Tibial nerve (tissue), 4 donors: ENCODE measurements at places on chromosomes 6 and 20. TPM values are rescaled to one million over a fixed set of nuclear protein-coding genes. Genes with fewer than 3 reads are reported as not detected.

DNA sequence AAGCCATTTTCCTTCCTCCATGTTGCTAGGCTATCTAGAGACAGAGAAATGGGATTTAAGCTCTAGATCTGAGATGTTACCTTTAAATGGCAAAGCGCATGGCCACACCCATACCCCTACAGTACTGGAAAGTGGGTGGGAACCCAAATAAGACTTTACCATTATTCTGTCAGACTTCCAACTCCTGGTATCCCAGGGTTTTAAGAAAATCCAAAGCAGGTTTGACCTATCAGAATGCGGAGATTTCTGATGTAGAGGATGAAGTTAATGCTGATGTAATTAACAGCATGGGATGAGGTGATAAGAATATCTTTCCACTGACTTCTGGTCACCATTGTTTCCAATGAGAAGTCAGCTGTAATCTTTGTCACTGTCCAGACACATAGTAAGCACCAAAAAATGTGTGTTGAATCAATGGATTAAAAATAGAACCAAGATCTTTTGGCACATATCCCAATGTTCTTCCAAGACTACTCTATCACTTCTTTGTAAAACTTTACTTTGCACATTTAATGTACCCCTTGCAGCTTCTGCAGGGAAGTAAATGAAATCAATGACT, 140.8 kb upstream of the INSM1 start:
- no peaks in the 10 kb centered on the region for H3K27me3 ChIP-seq
- H3K27ac ChIP-seq, result no peak overlapping the region
- no peaks in the 10 kb centered on the region for H3K36me3 ChIP-seq
- no peak for DNase-seq
- H3K4me3 ChIP-seq, result no peak overlapping the region

DNA sequence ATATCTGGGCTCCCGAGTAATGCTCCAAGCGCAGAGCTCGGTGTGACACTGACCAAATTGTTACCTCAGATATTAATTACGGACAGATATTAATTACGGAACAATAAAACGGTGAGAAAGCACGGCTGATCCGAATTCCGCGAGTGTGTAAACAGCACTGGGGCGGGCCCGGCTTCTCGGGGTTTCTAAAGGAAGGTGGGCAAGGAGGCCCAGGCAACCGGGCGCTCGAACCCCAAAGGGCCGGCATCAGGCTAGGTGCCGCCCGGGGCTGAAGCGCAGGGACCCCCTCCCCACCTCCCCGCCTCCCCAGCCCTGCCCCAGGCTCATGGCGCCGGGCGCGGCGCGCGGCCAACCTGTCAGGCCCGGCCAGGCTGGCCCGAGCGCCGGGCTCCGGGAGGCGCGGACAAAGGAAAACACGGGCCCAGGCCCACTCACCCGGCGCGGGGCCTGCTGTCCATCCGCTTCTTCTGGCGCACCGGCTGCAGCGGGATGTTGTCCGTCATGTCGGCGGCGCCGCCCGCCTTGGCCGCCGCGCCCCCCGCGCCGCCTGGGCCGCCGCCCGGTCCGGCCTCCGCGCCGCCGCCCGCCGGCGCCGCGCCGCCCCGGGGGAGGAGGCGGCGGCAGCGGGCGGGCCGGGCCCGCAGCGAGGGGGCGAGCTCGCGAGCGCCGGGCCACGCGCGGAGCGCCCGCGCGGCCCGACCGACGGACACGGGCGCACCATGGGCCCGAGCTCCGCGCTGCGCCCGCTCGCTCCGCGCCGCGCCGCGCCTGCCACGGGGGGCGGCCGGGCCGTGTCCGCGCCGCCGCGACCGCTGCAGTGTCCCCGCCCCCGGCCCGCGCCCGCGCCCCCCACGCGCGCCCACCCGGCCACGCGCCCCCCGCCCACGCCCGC, at the start of gene ATP9A:
Gene ATP9A (minus strand): TSS at position 524 of the 892 bp plus-strand sequence. CDS start 21 bp downstream, at position 503.
- H3K4me1 ChIP-seq, result no peaks in the 10 kb centered on the region
- peak within 1 kb of the TSS; percentile 46 for H3K27ac ChIP-seq
- H3K36me3 ChIP-seq, result no peaks in the 10 kb centered on the region
- peak within 1 kb of the TSS; percentile 55 for H3K4me3 ChIP-seq
- DNase-seq, result no peak
- H3K27me3 ChIP-seq, result peaks cover 12% of the 10 kb centered on the region

Gene ZNF391
- 3.3 TPM for total RNA-seq

- no peak overlapping the region for H3K27ac ChIP-seq
- no peaks in the 10 kb centered on the region for H3K36me3 ChIP-seq
- no peaks in the 10 kb centered on the region for H3K27me3 ChIP-seq
- H3K4me3 ChIP-seq, result no peak overlapping the region
Observed at GRCh38 chr20:54570561-54570960, 95.2 kb downstream of the DOK5 start.

GRCh38 chr6:32369660-32370059, 2.0 kb downstream of the TSBP1 start:
- H3K4me1 ChIP-seq, result no peaks in the 10 kb centered on the region
- no peaks in the 10 kb centered on the region for H3K36me3 ChIP-seq
- no peak overlapping the region for H3K27ac ChIP-seq
- H3K4me3 ChIP-seq, result no peak overlapping the region
- no peaks in the 10 kb centered on the region for H3K27me3 ChIP-seq
- no peak for DNase-seq

- H3K27ac ChIP-seq, result no peak overlapping the region
- H3K27me3 ChIP-seq, result no peaks in the 10 kb centered on the region
- DNase-seq, result no peak
- no peak overlapping the region for H3K4me3 ChIP-seq
Observed at GRCh38 chr6:89934685-89935366, 40.6 kb downstream of the GJA10 start.

DNA sequence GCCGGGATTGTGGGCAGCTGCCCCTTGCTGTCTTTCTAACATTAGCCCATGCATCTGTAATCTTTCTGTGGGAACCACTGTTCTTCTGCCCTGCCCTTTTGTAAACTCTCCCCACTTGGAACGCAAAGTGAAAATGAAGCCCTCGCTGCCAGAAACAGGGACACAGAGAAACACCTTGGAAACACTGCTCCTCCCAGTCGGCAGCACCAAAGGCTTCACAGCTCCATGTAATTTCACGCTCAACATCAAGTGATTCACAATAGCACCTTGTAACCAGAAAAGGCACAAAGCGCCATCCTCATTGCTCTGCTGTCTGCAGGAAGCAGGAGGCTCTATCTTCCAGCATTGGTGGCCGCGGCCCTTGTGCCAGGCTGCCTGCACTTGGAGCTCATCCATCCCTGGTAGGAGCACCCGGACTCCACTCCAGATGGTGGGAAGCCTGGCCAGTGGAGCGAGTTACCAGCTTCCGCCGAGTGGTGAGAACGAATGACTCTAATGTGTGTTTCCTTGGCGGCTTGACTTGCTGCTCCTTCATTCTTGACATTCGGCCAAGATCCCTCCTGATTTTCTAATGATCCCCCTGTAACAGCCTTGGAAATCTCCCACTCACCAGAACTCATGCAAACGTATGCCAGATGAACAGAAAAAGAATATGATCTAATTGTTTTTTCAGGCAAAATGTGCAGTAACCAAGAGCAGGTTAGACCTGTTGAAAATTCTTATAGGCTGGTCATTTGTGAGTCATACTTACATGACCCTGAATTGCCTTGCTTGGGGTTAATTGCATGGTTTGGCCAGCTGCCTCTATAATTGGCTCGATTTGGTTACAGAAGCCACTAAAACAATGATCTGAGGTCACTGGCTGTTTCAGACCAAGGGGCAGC, 169.1 kb upstream of the CDYL start:
- DNase-seq, result no peak
- no peak overlapping the region for H3K27ac ChIP-seq
- peaks cover 18% of the 10 kb centered on the region for H3K4me1 ChIP-seq
- no peaks in the 10 kb centered on the region for H3K27me3 ChIP-seq

- H3K4me3 ChIP-seq, result no peak overlapping the region
- no peaks in the 10 kb centered on the region for H3K27me3 ChIP-seq
Observed at GRCh38 chr6:106069478-106069877, 16.7 kb upstream of the PRDM1 start.

DNA sequence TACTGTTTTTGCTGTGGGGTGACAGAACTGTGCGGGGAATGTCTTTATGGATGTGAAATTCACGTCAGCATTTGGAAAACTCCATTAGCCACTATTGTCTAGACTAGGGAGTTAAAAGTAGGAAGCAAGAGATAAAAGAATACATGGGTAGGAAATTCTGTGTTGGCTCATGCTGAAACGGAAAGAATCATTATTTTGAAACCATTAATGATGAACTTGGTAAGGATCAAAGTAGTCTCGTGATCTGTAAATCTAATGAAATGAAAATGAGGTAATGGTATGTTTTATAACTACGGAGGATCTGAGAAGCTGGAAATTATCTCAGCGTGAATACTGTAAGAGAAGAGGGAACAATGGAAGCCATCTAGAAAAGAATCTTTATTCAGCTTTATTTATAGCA, 11.1 kb upstream of the CD40 start:
- no peak overlapping the region for H3K27ac ChIP-seq
- H3K4me3 ChIP-seq, result no peak overlapping the region
- no peaks in the 10 kb centered on the region for H3K4me1 ChIP-seq
- no peak for DNase-seq
- H3K27me3 ChIP-seq, result no peaks in the 10 kb centered on the region

GRCh38 chr20:37958856-37959520, 56.1 kb downstream of the VSTM2L start:
- H3K27ac ChIP-seq, result no peak overlapping the region
- no peaks in the 10 kb centered on the region for H3K4me1 ChIP-seq
- DNase-seq, result no peak
- H3K4me3 ChIP-seq, result no peak overlapping the region

DNA sequence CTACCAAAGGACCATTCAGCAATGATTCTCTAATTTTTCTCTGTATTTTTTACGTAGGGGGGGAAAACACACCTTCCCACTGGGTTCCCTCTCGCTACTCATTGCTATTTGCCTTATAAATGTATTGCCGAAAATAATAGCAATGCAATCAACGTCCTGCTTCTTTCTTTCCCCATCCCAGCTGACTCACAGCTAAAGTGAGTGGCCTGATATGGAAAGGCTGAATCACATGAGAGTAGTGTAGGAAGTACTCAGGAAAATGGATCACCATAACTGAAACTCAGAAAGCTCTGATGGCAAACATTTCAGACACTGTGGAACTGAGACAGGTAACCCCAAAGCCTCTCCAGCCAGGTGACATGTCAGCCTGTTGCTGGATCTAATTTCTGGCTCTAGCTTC, 49.3 kb upstream of the SRPK1 start:
- no peak for DNase-seq
- no peak overlapping the region for H3K4me3 ChIP-seq
- H3K4me1 ChIP-seq, result peaks cover 5% of the 10 kb centered on the region
- no peaks in the 10 kb centered on the region for H3K27me3 ChIP-seq

GRCh38 chr6:3210024-3210610, 17.3 kb downstream of the TUBB2B start:
- H3K36me3 ChIP-seq, result no peaks in the 10 kb centered on the region
- H3K4me1 ChIP-seq, result peaks cover 38% of the 10 kb centered on the region
- no peak overlapping the region for H3K4me3 ChIP-seq
- peak overlapping the region; percentile 82 for H3K27ac ChIP-seq
- DNase-seq, result no peak

- no peaks in the 10 kb centered on the region for H3K36me3 ChIP-seq
- H3K27me3 ChIP-seq, result no peaks in the 10 kb centered on the region
- DNase-seq, result no peak
- H3K27ac ChIP-seq, result no peak overlapping the region
Observed at GRCh38 chr6:79862126-79862525, 85.2 kb downstream of the ELOVL4 start.

DNA sequence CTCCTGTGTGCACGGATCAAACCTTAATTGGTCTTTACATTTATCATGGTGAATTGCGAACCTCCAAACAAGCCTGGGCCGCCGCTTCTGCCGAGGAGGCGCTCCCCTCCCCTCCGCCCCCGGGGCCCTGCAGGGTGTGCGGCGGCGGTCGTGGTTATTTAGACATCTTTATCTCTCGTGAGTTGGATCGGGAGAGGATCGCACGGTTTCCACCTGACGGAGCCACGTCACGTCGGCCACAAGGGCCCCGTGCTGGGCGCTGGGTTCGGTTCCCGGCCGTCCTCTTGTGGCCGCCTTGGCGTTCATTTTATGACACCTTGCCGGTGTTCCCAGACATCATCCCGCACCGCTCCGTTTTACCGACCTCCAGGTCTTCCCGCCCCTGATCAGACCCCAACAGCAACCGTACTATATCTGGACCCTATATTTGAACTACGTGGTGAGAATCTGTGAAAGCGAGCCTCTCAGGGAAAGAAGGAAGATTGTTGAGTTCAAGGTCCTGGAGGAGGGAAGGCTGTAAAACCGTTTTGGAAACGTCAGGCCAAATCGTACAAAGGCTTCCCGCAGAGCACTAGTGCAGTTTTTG, 1.3 kb upstream of the CNR1 start:
- peaks cover 32% of the 10 kb centered on the region for H3K27me3 ChIP-seq
- peaks cover 23% of the 10 kb centered on the region for H3K4me1 ChIP-seq
- H3K4me3 ChIP-seq, result peak overlapping the region; percentile 64

Gene CALHM5
- 4.8 TPM for total RNA-seq

- no peak for DNase-seq
- no peaks in the 10 kb centered on the region for H3K4me1 ChIP-seq
- no peaks in the 10 kb centered on the region for H3K36me3 ChIP-seq
- H3K27me3 ChIP-seq, result no peaks in the 10 kb centered on the region
Observed at GRCh38 chr20:10135438-10135837, 83.2 kb upstream of the SNAP25 start.

DNA sequence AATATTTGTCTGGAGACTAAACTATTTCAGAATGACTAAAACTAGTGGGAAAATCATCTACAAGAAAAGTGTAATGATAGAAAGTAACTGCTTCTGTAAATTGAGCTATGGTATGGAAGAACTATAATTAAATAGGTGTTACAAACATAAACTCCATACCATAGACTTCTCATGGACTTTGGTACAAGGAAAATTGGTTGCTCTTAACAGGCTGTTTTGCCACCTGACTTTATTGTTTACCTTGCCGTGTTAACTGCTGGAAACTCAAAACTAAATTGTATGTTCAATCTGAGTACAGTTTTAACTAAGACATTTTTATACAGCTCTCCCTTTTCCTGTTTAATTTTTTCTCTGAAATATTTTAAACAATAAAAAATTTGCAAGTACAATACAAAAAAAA, 261.8 kb upstream of the POU3F2 start:
- H3K27me3 ChIP-seq, result no peaks in the 10 kb centered on the region
- no peak for DNase-seq
- no peaks in the 10 kb centered on the region for H3K36me3 ChIP-seq

DNA sequence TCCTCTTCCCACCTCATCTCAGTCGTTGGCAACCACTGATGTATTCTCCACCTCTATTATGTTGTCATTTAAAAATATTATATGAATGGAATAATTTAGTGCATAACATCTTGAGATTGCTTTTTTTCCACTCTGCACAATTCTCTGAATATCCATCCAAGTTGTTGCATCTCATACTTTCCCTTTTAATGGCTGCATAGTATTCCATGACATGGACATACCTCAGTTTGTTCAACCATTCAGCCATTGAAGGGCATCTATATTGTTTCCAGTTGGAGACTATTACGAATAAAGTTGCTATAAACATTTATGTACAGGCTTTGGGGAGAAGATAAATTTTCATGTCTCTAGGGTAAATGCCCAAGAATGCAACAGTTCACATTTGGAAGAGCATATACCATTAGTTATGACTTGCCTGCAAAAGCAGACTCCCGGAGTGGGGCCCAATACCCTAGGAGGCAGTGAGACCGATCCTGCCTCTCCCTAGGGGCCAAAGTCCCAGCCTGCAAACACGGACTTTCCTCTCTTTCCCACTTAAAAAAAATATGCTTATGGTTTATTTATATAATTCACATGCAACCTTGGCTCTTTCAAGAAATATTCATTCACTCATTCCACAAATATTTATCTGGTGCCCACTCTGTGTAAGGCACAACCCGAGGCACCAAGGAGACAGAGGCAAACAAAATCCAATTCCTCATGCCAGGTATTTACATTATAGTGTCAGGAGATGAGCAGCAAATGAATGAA, 227.0 kb upstream of the PMEPA1 start:
- DNase-seq, result no peak
- no peak overlapping the region for H3K4me3 ChIP-seq
- no peaks in the 10 kb centered on the region for H3K36me3 ChIP-seq
- H3K27me3 ChIP-seq, result no peaks in the 10 kb centered on the region
- H3K27ac ChIP-seq, result no peak overlapping the region
- H3K4me1 ChIP-seq, result no peaks in the 10 kb centered on the region
